ENCODE measurements at places on chromosomes 5 and 9.

GRCh38 chr9:36559036-36559695 lies 13.5 kb upstream of the MELK start:
- no peak for DNase-seq

GRCh38 chr9:134592018-134592818 lies 49.4 kb upstream of the COL5A1 start:
- no peak for DNase-seq

DNA sequence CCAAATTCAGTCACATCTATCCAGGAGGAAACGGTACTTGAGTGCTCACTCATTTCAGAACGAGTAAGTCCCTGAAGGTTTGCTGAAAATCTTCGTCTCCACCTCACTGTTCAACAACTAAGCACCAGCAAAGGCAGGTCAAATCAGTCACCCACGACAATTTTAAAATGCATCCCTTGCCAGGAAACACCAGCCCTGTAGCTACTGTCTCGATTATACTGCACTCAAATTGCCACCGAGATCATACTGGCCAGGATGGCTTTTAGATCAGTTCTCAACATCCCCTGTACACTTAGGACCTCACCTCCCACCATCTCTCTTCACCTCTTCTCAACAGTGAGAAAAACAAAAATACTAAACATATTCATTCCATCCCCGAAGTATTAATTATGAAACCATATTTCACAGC lies 298.6 kb downstream of the AGTPBP1 start:
- no peak for DNase-seq

DNA sequence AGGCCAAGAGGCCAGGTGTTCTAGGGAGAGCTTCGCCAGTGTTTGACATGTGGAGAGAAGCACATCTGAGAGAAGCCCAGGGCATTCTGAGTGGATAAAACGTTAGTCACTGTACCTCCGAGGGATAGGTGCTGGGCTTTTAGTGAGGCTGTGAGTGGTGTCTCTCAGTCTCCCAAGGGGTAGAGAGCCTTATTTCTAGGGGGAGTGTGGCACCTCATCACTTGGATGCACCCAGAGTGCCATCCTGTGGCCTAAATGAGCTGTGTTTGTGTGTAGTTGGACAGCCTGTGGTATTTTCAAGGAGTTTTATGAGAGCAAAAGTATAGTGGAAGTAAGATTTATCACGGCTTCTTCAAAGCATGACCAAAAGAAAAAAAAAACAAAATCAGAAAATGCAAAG lies 1046.9 kb upstream of the WWC1 start:
- DNase-seq: no peak

DNA sequence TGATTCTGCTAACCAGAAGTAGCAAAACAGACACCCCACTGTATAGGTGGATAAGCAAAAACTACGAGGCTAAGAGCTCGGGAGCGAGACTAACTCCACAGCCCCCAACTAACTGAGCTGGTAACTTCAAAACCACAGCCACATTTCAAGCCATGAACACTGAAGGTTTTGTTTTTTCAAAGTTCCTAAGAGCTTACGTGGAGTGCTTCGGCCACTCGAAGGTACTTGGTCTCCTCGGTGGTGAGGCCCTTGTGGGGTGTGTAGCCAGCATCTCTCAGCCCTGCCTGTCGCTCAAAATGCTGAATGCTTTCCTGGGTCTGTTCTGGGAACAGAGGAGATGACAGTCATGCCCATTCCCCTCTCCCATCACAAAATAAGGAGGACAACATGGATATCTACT lies 11.1 kb downstream of the KIAA1191 start:
- no peak for DNase-seq

DNA sequence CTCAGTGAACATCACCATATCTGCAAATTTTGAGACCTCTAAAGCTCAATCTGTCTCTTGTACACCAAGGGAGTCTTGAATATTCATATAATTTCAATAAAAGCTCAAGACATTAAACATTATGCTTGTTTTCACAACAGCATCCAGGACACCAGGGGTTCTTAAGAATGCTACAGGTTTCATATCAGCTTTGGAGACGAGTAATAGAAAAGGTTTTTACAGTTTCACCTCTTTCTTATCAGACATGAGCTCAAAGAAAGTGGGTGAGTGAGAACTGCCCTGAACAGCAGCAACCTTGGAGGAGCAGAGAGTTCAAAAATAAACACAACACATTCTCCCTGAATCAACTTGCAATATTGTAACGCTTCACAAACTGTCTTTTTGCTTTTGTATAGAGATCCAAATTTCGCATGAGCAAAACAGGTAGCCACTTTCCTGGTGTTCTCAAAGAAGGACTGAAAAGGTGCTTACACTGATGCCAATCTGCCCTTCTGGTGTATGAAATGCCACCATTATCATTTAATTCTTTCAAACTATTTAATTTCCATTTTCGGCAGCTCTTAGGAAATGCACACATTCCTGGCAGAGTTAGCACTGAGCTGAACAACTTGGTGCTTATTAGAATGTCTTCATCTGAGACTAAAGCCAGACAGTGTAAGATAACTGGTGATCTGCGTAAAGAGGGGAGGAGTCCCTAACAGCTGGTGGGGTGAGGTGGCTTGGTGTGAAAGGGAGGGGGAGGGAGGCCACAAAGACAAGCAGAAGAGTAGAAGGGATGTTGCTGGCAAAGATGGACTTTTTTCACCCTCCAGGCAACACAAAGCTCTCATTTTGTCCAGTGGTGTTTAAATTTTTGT lies 535.3 kb downstream of the PDE4D start:
- DNase-seq: no peak

Measured in stimulated activated CD8-positive, alpha-beta memory T cell treated with anti-CD3 and anti-CD28 coated beads, Interleukin-12 subunit alpha, Interleukin-12 subunit beta, amount 100 ng/mL, for 4 hours (primary cell).